Dermis microvascular lymphatic vessel endothelial cell (primary cell): ENCODE measurements at places on chromosomes 7 and 10.

GRCh38 chr7:75536491-75536890, 44.4 kb downstream of the SPDYE5 start:
- DNase-seq, result no peak

DNA sequence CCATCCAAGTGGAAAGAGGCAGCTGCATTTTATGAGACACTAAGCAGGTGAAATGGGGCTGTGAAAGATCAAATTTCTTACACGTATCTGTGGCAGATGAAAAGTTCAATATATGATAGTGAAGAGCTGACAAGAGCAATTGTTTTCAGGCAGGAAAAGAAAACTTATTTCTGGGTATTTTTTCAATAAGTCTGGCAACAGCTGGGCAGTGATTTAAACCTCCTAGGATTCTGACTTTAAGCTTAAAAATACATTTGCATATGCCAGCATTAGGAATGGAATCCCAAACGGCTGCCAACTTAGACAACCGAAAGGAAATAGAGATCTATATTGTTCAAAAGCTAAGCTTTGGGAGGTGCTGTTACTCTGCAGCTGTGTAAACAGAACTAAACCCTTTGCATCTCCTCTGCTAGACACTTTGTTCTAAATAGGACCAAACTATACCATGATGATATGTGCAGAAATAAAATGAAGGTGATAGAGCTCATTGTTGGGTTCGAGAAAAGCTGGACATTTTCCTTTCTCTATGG, 26.1 kb downstream of the DYNC1I1 start:
- DNase-seq, result peak; percentile 86

DNA sequence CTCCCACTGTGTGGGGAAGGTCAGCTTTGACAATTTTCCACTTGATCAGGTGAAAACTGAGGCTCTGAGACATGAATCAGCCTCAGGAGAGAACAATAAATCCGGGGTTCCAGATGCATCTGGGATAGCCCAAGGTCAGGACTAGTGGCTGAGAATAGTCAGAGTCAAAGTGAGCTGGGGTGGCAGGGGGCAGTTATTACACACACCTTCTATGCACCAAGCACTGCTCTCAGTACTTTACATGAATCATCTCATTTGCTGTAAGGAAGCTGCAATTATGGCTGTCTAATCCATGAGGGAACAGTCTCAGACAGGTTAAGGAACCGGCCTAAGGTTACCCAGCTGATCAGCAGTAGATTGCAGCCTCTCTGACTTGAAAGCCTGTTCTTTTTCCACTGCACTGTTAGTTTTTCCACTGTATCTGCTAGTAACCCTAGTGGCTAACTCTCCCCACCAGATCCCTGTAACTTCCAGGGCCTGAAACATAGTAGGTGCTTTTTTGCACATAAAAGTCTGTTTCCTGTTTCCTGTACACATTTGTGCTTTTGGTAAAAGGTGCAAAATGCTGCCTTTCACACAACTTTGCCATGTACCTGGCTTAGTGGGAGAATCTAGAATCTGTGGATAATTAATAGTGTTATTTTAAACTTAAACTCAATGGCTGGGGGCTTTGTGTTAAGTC, 125.9 kb downstream of the EMX2 start:
- no peak for DNase-seq

DNA sequence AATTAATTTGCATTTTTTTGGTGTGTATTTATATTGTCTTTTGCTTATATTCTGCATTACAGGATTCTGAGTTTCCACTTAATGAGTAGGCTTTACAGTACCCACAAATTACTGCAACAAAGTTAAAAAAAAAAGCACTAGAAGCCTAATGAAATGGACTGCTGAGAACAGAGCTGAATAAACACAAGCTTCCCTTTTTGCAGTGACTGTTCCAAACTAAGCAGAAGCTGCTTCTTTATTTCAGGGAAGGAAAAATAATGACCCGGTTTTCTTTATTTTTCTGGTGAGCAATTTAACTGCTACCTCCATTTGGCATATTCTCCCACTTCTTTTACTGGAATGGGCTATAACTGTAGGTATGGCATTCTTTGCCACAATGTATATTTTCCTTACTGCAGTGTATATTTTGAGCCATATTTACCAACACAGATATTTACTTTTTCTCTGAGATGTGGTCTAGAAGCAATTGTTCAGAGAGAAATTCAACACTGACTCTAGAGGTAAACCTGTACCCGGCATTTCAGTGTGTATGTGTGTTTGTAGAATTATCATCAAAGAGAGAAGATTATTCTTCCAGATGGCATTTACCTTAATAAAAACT, 56.9 kb downstream of the HDAC9 start:
- DNase-seq, result peak; percentile 80

DNA sequence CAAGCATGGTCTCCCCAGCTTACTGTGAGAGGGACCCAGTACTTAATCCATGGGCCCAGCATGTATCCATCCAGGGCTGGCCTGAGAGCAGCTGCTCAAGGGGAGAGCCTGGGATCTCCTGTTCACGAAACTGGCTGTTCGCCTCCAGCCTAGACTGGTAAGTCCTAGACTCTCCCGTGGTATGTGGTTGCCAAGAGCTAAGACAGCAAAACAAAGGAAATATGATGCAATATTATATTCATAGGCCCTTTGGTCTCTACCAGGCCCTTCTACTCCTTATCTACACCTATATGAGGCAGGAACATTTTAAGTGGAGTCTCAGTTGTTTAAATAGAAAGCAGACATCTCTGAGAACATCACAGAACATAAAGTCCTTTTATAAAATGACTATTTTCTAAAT, 28.9 kb upstream of the STK17A start:
- no peak for DNase-seq

DNA sequence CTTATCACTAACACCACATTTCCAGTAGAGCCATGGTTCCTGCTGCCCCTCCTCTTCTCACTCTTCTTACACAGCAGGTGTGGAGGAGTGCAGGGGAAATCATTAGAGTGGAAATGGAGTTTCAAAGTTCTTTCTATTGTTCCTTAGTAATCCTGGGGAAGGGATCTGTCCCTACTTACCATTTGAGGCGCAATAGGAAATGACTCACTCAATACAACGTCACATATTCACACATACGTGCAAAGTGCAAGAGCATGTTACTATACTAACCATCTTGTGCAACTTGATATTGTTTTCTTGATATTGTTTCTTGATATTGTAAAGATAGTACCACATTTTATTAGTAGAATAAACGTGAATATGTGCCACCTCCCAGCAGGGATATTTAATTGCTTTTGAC, 1010.2 kb downstream of the DNAJB9 start:
- DNase-seq, result no peak

DNA sequence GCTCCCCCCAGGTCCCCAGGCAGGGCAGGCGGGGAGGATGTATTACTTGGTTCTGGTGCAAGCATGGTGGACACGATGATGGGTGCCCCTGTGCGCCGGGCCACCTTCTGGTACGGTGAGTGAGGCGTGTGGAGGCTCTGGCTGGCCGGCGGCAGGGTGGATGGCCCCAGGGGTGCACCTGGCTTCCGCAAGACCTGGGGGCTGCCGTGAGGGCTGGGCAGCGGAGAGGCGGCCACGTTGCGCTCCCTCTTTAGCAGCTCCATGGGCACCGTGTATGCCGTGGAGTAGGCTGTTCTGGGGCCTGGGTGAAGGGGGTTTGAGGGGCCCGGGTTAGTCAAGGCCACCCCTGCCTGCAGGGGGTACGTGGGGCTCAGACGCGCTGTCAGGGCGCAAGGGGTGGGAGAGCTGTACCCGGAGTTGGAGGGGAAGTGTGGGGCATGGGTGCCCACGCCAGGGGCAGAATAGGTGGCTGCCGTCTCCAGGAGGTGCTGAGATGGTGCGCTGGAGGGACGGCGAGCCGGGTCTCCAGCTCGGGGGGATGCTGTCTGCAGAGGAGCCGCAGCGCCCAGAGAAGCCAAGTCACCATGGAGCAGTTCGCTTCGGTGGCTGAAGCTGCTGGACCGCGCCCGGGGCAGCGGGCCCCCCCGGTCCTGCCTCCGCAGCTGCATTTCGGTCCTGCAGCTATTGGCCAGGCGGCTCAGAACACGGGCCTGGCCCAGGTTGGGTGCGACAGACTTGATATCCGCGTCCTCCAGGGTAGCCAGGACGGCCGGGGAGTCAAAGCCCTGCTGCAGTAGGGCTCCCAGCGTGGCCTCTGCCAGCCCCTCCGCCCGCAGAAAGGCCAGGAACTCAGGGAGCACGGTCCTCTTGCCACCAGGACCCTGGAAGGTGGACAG, 84.4 kb downstream of the ZRANB1 start:
- DNase-seq, result no peak

DNA sequence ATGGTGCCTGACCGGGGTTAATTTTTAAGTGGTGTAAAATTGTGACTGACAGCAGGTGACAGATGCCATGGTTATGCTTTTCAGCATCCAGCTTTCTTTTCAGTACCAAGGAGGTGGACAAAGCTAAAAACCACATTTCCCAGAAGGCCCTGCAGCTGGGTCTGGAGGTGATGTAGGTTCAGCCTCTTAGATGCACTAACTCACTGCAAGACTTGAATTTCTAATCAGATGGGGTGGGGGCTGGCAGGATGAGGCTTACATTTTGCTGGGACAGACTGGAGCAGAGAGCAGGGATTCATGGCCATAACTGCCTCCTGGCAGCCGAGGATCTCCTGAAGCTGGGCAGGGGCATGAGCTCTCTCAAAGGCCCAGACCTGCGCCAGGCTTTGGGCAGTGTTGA, 52.4 kb downstream of the PDIA4 start:
- DNase-seq, result no peak

- DNase-seq, result peak; percentile 44
Observed at GRCh38 chr10:29861811-29862505, 197.4 kb downstream of the JCAD start.

DNA sequence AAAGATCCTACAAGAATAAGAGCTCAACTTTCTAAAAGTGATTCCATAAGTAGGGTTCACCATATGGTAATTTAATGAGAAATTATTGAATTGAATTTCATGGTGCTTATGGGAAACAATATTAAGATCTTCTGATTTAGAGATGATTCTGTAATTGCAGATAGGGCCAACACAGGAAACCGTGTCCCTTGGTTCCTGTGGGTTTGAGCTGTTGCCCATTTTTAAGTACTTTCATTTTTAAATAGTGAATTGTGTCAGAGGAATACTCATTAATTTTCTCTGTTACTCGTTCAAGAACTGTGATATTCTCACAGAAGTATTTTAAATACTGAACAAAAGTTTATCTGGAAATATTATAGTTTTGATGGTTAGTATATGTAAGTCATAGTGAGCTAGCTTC, 129.2 kb downstream of the SRI start:
- DNase-seq, result no peak
